Gastroesophageal sphincter (tissue), 4 donors: ENCODE measurements at places on chromosomes 2 and 18.

GRCh38 chr2:109185338-109185737, 56.3 kb downstream of the SH3RF3 start:
- peak; percentile 85 for ATAC-seq

DNA sequence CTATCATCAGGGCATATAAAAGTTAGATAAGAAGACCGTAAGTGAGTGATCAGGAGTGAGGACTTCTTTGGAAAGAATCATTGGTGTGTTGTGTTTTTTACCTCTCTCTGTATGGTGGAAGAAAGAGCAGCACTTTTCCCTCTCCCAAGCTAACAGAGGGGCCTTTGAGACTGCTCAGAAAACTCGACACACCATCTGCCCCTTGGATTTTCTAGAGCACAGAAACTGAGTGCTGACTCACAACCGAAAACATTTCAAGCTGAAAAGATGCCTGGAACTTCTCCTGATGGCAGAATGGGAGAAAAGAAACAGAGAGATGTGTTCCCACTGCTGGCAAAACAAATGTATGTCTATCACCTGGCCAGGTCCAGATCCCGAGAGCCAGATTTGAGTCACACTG, 156.6 kb downstream of the DNAH7 start:
- no peak for ATAC-seq

DNA sequence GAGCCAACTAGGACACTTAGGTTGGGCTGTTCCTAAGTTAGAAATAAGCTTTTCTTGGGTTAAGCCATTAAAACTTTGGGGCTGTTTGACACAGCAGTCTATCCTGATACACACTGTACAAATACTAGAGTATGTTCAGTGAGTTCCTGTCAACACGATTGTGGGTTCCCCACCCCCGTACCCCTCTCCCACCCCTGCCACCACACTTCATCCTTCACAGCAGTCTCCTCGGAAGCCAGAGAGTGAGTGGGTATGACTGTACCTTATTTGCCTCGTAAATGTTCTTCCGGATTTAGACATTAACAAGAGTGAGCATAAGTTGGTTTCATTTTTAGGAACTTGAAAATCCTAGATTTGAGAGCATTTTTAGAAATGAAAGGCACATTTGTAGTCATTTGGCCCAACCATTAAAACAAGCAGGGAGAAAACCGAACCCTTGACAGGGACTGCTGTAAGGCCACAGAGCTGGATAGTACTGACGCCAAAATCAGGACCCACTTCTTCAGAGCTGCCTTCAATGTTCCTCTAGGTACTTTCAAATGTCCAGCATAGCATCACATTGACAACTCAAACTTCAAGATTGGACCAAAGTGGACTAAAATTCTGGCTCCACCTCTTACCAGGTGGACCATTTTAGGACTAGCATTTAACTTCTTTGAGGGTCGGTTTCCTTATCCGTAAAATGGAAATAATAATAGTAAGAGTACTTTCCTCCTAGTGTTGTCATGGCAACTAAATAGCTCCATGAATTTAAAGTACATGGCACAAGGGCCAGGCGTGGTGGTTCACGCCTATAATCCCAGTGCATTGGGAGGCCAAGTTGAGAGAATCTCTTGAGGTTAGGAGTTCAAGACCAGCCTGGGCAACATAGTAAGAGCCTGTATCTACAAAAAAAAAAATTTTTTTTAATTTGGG, 166.3 kb upstream of the SERTAD2 start:
- no peak for ATAC-seq

DNA sequence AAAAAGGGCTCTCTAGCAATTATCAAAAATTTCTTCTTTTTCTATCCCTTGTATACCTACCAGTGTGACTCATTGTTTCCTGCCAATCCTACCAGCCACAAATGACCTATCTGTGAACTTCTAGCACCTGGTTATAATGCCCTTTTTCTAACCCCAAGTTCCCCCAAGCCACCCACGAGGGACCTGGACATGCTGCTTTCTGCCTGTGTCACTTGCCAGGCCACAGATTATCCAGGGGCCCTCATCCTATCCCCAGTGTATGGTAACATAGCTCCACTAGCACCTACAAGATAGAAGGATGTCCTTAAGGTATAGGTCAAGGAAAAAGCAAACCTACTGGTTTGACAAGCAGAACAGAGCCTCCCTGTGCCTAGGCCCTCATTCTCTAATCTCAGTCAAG, 26.8 kb downstream of the AAK1 start:
- ATAC-seq = no peak
